NCI-H460 (cell line): ENCODE measurements at places on chromosomes 3 and 15. TPM values are rescaled to one million over a fixed set of nuclear protein-coding genes. Genes with fewer than 3 reads are reported as not detected.
A peak's percentile ranks its signal among the peaks of the same experiment; 100 is the strongest.

TMEM158 gene
- total RNA-seq = 22.1 and 27.1 TPM in 2 replicates

WDR53 gene
- total RNA-seq = 5.8 and 9.8 TPM in 2 replicates

CCR2 gene
- total RNA-seq = not detected in 2 replicates

NR2E3 gene
- 0.23 and 0.37 TPM in 2 replicates for total RNA-seq

ZNF620 gene
- total RNA-seq = 2.2 and 5.1 TPM in 2 replicates

GOLGA8O gene
- not detected in 2 replicates for total RNA-seq

LCTL gene
- total RNA-seq = not detected in 2 replicates

SERPINI2 gene
- total RNA-seq = not detected in 2 replicates

DNA sequence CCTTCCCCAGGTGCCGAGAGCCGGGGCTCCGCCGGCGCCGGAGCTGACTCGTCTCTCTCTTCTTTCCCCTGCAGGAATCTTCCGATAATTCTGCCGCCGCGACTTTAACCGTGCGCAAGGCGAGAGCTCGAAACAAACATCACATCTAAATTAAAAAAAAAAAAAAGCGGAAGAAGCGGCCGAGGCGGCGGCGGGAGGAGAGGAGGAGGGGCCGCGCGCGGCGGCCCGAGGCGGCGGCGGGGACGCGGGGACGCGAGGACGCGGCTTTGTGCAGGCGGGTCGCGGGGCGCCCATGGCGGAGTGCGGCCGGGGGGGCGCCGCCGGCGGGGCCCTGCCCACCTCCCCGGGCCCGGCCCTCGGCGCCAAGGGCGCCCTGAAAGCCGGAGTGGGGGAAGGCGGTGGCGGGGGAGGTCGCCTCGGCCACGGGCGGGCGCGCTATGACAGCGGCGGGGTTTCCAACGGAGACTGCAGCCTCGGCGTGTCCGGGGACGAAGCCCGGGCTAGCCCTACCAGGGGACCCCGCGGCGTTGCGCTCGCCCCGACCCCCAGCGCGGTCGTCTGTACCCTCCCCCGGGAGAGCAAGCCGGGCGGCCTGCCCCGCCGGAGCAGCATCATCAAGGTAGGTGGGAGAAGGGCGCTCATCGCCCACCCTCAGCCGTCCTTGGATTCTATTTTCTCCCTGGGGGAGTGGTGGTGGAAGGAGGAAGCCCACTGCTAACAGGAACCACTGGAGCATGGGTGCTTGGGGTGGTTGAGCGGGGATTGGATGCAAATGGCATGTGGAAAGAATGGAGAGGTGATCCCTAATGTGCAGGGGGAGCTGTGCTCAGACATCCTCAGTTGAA lies at the start of gene PLCL2:
Gene PLCL2 (plus strand): TSS at position 208 of the 845 bp plus-strand sequence. CDS start 85 bp downstream, at position 293.
- DNase-seq = no peak

DNA sequence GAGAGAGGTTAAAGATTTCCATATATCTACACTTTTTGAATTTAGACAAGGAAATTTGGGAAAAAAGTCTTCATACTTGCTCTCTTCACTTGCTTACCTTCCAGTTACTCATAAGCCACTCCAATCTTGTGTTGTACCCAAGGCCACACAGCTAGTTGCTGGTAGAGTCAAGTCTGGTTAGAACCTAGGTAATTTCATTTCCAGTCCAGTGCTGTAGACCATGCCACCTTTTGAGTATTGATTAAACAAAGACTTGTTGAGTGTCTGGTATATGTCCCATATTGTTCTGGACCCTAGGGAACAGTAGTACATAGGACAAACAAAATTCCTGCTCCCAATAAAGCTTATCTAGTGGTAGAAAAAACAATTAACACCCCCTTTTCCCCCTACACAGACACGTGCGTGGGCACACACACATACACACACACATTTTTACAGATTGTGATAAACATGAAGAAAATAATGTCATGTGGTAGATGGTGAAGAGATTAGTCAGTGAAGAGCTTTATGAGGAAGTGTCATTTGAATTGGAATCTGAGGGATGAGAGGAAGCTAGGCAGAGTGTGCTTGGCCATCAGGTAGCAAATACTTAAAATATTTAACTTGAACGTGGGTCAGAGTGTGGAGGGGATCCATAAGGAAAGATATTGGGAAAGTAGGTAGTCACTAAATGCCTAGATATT lies 2.1 kb downstream of the CMC1 start:
- DNase-seq = no peak

- no peak for DNase-seq
Measured at GRCh38 chr3:55476515-55476914, 10.6 kb downstream of the WNT5A start.

DNA sequence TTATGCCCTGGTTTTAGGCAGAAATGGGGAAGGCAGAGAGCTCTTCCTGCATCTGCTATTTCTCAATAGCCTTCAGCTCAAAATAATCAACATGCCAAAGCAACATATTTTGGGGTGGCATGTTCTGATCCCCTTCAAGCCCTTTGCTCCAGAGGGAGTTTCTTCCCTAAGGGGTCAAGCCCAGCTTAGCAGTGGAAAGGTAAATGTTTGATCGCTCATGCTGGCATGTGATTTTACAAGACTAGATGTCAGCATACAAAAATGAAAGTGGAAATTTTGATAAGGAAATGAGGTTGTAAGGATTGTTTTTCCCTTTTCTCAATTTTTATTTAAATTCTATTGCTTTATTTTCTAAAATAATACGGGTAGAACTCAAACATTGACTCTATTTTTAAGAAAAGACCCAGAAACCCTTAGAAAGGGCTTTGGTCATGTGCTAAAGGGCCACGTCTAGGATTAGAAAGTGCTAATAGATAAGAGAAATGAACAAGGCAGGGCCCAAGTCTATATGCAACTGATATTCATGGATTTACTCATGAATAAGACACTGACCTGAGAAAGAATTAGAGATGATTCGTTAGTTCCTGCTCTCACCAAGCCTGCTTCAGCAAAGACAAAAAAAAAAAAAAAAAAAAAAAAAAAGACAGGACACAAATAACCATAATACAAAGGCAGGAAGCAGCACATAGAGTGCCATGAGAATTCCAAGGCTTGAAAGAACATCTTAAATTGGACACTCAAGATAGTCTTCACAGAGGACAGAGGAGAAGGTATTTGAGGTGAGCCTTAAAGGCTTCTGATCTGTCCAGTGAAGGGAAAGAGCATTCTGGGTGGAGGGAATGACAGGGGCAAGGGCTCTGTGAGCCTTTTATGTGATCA lies 55.0 kb upstream of the NR2E3 start:
- DNase-seq = no peak

DNA sequence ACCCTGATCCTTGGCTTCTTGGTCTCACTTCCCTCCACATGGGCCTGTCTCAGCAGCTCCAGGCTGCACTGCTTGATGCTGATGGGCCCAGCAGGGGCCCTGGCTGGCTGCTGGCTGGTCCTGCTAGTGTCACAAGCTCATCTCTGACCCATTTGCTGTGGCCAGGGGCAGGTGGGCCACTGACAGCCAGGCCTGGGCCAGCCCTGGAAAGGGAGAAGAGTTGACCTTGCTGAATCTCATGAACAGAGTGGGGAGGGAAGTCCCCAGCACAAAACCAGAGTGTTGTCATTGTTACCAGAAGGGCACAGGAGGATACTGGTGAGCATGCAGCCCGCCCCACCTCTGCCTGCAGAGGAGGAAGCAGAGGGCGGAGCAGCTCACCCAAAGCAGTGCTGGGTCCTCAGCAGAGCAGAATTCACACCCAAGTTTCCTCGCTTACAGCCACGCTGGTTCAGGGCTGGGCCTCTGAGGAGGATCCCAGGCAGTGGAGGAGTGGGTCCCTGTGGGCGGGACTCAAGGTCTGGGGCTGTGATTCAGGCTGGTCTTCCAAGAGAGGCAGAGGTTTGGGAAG lies 7.6 kb upstream of the KLF15 start:
- DNase-seq = no peak

- DNase-seq = no peak
Measured at GRCh38 chr15:84970843-84971242, 10.8 kb upstream of the PDE8A start.

DNA sequence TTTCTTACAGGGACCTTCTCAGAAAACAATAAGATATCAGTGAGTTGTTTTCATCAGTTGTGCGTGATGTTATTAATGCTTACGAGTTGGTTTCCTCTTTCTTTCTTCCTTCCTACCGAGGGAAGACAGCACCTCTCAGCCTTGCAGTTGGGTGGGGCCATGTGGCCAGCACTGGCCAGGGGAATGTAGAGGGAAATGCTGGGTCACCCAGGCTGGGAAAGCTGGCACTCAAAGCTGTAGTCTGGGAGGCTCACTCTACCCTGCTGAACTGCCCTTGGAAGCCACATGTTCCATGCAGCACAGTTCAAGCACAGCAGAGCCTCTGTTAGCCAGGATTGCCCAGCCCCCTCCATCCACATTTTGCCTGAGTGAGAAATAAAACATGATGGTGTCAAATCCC lies 10.1 kb upstream of the CHCHD6 start:
- peak; percentile 12 for DNase-seq

GRCh38 chr3:13353936-13354542 lies 66.1 kb downstream of the NUP210 start:
- DNase-seq = no peak

DNA sequence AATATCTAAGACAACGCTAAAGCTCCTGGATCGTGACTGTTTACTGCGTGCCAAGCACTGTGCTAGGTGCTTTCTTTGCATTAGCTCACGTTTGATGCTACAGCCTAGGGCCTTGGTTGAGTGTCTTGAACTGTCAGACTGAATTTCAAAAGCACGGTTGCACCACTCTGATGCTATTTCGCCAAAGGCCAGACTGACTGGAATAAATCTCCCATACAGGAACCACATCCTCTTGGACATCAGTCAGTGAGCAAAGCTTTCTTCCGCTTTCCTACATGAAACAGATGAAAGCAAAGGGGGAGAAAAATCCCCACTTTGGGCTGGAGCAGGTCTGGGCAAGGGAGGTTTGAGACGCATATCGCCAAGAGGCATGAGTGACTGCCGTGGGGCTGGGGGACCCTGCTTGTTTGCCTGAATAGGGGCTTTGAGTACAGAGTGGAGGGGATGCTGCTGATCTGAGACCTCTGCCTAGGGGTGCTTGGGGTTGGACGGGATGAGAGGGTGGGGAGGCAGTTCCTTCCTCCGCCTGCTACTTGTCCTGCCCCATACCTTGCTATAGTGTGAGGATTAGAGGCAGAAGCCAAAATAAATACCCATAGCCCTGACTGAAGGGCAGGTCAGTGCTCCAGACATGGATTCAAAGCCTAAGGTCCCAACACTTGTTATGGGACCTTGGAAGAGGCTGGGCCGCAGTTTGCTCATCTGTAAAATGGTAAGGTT lies 5.3 kb downstream of the FGD5 start:
- DNase-seq = no peak

GRCh38 chr3:70519913-70520659 lies 207.6 kb upstream of the MDFIC2 start:
- no peak for DNase-seq

GRCh38 chr3:48275287-48276027 lies 34.6 kb downstream of the ZNF589 start:
- no peak for DNase-seq

DNA sequence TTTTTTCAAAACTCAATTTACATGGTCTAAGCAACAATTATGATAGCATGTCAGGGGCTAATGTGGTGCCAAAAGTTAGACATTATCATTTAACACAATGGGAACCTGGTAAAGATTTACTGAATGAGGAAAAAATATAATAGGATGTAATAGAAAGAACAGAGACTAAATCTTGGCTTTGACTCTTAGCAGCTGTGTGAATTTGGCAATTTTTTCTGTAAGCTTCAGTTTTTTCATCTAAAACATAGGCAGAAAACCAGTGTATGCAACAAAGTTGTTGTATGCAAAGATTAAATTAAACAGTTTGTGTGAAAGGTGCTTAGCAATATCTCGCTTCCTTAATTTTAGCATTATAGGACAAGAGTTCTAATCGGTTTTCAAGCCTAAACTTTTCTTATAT lies 57.6 kb downstream of the ZBTB20 start:
- no peak for DNase-seq

DNA sequence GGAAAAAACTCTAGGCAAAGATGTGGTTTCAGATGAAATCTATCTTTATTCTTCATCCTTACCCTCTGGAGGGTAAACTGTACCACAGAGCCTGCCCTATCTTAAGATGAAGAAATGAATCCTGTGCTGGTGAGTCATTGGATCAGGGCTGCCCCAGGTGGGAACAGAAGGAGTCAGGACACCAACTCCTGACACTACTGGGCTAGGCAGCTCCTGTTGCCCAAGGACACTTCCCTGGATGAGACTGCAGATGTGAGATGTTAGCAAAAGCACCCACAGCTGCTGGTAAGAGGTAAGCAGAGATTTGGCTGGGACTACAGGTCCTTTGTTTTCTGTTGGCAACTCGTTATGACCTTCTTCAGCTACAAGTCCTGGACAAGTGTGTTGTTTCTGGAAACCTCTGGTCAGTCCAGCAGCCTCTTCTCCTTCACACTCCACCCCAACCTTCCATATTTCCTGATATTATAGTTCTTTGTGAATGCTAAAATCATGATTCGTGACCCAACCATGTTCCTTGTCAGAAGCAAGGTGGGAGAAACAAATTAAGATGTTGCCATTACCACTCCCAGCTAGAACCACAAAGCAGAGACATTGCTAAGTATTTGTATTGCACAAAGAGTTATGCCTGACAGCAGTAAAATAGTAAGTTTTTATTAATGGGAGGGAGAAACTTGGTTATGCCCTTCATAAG lies 104.2 kb upstream of the TGFBR2 start:
- DNase-seq = no peak

GRCh38 chr3:80999481-80999880 lies 762.0 kb downstream of the GBE1 start:
- DNase-seq = no peak

- DNase-seq = no peak
Measured at GRCh38 chr3:11367143-11367693, 95.0 kb downstream of the ATG7 start.

GRCh38 chr3:125144653-125145314 lies 67.8 kb downstream of the SLC12A8 start:
- no peak for DNase-seq

DNA sequence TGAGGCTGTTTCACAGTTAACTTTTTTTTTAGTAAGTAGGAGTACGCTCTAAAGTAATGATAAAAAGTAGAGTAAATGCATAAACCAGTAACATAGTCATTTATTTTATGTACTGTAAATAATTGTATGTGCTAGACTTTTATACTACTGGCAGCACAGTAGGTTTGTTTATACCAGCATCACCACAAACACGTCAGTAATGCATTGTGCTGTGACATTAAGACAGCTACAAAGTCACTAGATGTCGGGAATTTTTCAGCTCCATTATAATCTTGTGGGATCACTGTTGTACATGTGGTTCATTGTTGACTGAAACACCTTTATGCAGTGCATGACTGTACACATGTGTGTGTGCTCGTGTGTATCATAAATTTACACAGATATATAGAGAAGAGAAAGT lies 618.0 kb upstream of the ADAMTS9 start:
- no peak for DNase-seq

DNA sequence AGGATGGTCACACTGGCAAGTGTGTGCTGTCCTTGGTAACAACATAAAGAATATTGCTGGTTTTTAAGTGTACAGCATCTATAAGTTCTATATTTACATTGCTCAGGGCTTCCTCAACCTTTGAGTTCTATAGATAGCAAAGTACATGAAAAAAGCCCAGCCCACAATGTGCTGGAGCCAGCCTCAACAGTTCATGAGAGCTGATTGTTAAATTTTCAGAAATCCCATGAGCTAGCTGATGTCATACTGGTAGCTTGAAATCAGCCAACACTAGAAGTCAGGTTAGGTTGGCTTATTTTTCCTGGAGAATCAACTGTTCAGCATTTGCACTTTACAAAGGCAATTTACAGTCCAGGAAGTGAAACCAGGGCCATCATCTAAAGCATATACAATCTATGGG lies 102.8 kb downstream of the STRIT1 start:
- DNase-seq = no peak
